Activated CD4-positive, alpha-beta T cell treated with anti-CD3 and anti-CD28 coated beads, Interleukin-2, amount 10 ng/mL, durations not matched to agents 7 days and 5 days (primary cell): ENCODE measurements at places on chromosomes 12 and 14. TPM values are rescaled to one million over a fixed set of nuclear protein-coding genes. Genes with fewer than 3 reads are reported as not detected.

GRCh38 chr12:69527506-69528272, 57.5 kb downstream of the FRS2 start:
- no peak for DNase-seq

DNA sequence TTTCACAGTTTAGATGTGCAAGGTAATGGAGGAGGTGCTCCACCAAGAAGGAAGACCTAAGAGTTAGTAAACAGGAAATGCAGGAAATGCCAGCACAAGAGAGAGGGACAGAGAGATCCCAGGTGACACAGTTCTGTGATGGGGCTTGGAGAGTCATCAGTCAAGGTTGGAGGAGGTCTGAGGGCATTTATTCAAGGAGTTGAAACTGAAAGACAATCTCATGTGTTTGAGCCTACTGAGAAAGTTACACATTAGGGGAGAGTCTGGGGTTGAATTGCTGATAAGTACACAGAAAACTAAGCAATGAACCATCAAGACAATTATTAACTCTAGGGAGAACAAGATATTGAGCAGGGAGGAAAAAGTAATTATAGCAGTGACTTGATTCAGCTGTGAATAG, 138.5 kb downstream of the ANO6 start:
- no peak for DNase-seq

DNA sequence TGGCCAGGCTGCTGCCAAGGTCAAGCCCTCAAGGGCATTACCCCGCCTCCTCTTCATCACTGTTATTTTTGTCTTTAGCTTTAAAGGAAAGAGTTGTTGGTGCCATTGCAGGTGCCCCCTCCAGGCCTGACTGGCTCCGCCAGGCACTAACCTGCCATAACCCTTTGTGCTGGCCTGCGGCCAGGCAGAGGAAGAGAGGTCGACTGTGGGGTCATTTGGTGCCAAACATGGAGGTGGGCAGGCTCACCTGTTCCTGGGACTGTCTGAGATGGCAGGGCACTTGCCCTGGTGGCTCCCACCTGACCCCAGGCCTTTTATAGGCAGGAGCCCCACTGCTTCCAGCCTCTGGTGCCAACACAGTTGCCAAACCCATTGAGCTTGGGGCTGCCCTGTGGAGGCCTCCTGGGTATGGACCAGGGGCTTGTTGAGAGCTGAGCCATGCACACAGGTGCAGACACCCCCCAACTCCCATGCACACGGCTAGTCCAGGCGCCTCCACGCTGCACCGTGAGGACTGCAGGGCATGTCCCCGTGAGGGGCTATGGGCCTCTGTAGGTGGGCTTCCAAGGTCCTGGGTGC, 29.4 kb upstream of the PLD4 start:
- no peak for DNase-seq

- DNase-seq: no peak
Observed at GRCh38 chr14:33834466-33835260, 116.2 kb downstream of the EGLN3 start.

Gene GPR132
- total RNA-seq: 46.6 TPM

Gene SIX6
- not detected for total RNA-seq

DNA sequence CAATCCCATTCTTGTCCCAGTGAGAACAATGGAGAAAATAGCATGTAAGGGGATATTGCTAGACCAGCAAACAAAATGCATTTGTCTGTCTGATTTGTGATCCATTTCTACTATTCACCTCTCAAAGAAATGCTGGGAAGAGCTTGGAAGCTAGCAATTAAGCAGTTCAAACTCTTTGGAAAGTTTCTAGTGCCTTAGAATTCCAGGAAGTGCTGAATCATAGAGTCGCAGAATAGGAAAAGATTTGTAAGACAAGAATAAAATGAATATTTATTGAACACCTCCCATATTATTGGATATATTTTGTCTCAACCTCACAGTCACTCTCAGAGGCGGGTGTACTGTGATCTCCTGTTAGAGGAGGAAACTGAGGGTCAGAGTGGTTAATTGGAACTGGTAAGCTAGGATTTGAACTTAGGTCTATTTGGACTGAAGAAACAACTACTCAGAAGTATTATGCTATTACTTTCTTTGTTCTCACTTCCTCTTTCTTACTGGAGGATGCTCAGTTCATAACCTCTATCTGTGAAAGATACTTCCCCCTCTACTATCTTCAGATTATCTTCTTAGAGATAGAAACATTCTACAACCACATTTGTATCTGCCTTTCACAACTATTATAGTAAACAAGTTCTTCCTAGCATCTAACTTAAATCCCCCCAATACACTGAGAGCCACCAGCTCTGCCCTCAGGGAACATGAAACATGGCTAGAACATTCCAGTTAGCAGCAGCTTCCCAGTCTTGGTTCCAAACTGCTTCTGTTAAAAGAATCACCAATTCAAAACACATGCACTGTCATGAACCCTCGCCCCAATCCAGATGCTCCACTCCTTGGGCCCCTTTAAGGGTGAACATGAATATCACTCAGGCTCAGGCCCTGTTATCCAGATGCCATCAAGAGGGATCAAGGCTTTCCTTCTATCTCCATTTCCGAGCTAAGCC, 64.2 kb downstream of the DRAM1 start:
- no peak for DNase-seq

Gene SDSL
- total RNA-seq: 3.6 TPM

- no peak for DNase-seq
Observed at GRCh38 chr12:66516133-66516532, 162.7 kb downstream of the GRIP1 start.

Gene VASH1
- 2.1 TPM for total RNA-seq

DNA sequence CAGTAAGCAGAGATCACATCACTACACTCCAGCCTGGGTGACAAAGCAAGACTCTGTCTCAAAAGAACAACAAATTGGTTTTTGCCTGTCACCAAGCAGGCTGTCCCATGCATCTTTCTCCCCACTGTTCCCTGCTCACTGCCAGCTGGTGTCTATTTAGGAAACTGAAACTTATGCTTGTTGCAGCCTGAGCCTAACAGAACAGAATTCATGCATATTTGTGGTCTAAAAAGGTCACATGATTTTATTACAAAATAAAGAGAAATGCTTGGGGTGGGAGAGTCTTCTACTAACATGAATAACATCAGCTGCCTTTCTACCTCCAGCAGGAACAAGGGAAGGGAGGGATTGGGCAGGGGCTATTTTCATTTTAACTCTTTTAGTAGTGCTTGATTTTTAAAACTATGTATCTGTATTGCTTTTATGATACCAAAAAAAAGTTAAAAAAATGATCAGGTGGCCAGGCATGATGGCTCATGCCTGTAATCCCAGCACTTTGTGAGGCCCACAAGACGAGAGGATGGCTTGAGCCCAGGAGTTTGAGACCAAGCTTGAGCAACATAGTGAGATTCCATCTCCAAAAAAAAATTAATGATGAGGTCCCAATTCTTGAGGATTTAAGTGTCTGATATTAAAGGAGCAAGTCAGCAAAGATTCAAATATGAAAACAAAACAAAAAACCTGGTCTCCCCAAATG, 923 bp downstream of the STAT2 start:
- DNase-seq: no peak

Gene DHRS2
- total RNA-seq: 0.44 TPM

Gene LBHD2
- total RNA-seq: not detected

- no peak for DNase-seq
Observed at GRCh38 chr12:95057424-95057823, 16.0 kb downstream of the NR2C1 start.

DNA sequence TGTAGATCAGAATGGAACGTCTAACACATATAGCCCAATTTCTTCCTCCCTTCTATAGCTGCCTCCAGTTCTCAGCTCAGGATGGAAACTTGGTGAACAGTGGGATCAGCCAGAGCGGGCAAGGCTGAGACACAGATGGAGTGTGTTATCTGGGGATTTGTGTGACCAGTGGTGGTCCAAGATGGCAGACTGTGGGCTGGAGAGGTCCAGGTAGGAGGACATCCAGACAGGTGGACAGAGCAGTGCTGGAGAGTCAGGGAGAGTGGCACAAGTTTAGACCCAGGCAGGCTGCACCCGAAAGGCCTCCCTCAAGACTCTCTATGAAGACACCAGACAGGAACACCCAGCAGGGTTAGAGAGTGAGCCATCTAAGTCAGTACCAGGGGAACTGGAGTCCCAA, 116.1 kb upstream of the CPSF6 start:
- DNase-seq: no peak

- peak; percentile 52 for DNase-seq
Observed at GRCh38 chr14:20624495-20625070, 16.9 kb downstream of the OR6S1 start.

DNA sequence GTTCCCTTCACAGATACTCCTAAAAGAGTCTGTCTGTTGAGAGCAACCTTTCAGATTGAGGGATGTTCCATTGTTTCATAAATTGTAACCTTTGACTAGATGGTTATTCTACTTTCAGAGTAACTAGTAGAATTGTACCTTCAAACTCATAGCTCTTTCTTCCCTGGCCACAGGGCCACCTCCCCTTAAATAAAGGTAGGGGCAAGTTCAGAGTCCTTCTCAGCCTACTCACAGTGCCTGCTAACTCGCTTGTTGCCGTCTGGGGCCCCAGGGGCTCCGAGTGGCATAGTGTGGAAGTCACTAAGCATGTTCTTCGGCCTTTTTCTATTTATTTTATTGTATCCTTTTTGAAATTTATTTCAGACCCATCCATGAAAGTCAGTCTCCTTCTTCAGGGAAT, 250.4 kb downstream of the ALX1 start:
- no peak for DNase-seq

Gene FLRT2
- total RNA-seq: not detected

GRCh38 chr14:35826218-35826951, at the start of gene BRMS1L:
BRMS1L (plus strand) TSS chr14:35826338; CDS start chr14:35826517, 179 bp downstream.
- peak; percentile 98 for DNase-seq

GRCh38 chr12:10719482-10719881, 3.6 kb downstream of the YBX3 start:
- DNase-seq: no peak

Gene CNTN1
- total RNA-seq: not detected

Gene TMEM229B
- total RNA-seq: 24.3 TPM

Gene CD27
- total RNA-seq: 115 TPM

Gene MYH7
- total RNA-seq: 0.04 TPM

Gene KRT7
- total RNA-seq: 2.2 TPM

DNA sequence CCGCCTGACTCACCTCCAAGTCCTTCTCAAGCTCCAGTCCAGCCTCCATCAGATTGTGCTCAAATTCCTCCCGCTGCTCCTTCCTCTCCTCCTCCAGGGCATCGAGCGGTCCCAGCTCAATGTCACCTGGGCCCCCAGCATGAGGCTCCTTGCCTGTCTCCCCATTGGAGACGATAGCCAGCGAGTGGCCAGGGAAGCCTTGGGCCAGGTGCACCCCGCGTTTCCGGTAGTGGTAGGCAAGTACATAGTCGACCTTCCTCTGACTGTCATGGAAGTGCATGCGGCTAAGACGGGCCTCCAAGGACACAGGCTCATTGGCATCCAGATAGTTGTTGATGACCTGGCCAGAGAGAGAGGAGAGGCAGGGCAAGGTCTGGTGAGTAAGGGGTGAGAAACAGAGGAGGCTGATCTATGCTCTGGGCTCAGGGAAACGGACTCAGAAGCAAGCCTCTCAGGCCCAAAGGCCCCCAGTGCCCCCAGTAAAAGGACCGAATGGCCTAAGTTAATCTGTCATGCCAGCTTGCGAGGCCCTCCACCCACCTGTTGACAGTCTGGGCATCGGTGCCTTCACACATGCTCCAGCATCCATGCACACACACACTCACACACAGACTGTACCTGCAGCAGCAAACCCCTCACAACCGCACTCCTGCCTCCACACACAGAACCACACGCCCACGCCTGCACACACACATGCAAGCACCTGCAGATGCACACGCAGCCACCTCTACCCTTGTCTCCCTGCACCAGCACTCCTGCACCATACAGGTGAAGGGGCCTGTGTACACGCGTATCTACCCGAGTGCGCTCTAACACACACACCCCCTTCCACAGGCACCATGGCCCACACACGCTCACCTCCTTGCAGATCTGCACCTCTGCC, 23.8 kb downstream of the ANO2 start:
- no peak for DNase-seq

GRCh38 chr14:94407906-94408305, 19.5 kb upstream of the SERPINA1 start:
- DNase-seq: no peak

DNA sequence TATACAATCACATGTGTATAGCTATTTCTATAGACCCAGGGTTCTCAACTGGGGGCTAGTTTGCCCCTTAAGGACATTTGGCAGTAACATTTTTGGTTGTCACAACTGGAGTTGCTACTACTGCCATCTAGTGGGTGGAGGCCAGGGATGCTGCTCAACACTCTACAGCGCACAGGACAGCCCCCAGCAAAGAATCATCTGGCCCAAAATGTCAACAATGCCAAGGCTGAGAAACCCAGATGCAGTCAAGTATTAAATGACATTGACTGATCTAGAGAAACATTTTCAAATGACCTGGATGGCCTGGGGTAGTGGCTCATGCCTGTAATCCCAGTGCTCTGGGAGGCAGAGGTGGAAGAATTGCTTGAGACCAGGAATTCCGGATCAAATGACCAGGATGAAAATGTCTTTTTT, 5.8 kb downstream of the WSB2 start:
- peak; percentile 79 for DNase-seq
